ENCODE measurements at places on chromosomes 3 and 15.
A peak's percentile ranks its signal among the peaks of the same experiment; 100 is the strongest.

DNA sequence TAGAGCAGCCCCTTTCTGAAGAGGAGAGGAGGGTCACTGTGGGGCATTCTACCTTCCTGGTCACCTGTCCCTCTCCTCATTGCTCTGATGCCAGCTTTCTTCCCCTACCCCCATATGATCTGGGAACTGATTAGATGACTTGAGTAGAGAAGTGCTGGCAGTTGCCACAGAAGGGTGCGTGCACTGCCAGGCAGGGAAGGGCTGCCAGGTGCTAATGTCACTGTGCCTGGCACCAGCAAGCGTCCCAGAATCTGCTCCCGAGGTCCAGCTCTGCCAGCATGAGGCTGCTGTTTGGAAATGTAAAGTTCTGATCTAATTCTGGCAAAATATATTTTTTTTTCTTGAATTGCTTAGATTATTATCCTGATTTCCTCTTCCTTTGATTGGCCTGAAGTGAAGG, 52.8 kb downstream of the PPM1L start:
- no peak for DNase-seq

GRCh38 chr3:146575636-146576035, 29.5 kb downstream of the PLSCR5 start:
- no peak for DNase-seq

GRCh38 chr3:133930341-133930933, 34.8 kb upstream of the RAB6B start:
- DNase-seq, result no peak

DNA sequence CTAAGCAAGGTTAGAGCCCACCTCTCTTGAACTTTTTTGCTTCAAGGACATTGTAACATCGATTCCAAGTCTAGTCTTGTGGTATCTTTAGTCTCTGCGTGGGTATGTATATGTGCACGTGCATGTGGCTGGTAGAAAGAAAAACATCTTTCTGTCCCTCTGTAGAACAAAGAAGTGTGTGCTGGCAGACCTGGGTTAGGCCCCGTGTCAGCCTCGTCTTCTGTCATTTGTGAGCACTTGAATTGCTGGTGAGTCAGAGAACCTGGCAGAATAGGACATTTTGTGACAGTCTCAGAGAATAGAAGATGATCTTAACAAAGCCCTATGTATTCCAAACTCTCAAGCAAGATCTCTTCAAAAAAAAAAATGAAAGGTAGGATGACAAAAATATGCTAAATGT, 102.2 kb upstream of the ATP10A start:
- no peak for DNase-seq

- no peak for DNase-seq
Measured at GRCh38 chr3:11568503-11569155, 75.1 kb downstream of the VGLL4 start.

GRCh38 chr3:87062685-87063084, 71.7 kb upstream of the VGLL3 start:
- no peak for DNase-seq

- DNase-seq, result peak; percentile 36
Measured at GRCh38 chr3:46812237-46812791, 50.9 kb downstream of the MYL3 start.

DNA sequence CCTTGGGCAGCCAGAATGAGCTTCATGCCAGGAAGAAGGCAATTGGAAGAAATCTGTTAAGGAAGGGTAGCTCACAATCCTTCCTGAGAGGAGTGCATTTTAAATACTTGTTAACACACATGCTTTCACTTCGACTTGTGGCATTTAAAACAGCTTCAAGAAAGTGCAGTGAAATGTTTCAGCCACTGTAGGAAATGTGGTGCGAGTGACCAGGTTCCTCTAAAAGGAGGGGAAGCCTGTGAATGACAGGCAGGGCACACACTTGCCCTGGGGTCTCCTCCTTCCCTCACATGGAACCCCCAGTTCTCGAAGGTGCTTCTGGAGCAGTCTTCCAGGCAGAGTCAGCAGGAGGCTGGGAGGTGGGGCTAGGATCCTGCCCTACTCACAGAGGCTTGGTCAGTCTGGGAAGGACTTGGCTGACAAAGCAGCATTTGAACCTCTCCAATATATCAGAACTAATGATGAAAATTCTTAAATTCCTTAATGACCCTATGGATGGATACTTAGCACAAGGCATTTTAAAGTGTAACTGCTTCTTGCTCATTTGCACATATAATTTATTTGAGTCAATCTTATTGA, 358.6 kb downstream of the CHST2 start:
- no peak for DNase-seq

DNA sequence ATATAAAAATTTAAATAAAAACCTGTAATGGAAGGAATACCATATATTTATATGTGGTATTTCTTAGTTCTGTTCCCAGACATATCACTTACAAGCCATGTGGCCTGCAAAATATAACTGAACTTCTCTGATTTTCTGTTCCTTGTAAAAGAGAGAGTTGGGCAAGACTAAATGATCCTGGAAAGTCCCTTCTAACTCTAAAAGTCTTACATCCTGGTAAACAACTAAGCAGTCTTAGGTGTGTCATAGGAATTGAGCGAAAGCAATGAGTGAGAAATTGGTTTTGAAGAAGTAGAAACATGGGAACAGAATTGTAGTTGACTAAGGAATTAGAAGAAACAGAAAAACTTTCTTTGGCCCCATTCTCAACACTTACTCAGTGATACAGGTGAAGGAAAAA, 25.3 kb upstream of the IL20RB start:
- no peak for DNase-seq

DNA sequence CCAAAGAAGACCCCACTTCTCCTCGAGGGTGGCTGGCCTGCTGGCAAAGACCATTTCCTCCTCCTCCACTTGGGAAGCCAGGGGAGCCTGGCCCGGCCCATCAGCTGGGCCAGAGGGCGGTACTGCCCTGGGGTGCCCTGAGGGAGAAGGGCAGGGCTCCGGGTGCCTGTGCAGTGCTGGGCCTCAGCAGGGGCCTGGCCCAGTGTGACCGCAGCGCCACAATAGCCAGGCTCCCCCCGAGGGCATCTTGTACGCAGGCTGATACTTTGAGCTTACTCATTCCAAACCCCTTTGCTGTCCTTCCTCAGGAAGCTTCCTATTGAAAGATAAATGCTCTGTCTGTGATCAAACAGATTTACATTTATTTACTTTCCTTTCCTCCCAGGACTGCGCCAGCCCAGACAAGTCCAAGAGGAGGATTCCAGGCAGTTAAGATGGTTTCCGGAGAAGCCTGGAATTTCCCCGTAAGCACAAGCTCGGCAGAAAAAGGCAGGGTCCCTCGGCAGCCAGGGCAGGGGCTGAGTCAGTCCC, 240.1 kb downstream of the XXYLT1 start:
- no peak for DNase-seq

GRCh38 chr3:78906245-78906644, 861.6 kb downstream of the ROBO1 start:
- DNase-seq, result no peak

DNA sequence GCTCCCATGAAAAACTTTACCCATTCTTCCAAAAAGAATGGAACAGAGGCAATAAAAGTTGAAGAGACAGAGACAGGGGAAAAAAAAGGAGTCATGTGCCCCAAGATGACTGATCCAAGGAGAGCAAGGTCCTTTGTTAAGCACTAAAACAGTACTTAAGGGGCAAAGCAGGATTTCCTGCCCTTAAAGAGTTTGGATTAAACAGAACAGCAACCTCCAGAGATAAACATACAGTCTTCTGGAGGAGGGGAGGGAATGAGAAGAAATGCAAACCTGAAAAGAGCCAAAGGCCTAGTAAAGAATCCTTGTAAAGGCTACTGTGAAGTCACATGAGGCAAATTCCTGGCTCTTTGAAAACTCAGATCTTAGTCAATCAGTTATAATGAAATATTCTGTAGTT, 38.2 kb downstream of the SHQ1 start:
- no peak for DNase-seq

GRCh38 chr3:168212664-168213285, 117.1 kb upstream of the GOLIM4 start:
- no peak for DNase-seq

GRCh38 chr15:43799945-43800285, at the start of gene SERINC4:
TSS of gene SERINC4 (minus strand) at chr15:43800220. CDS start at chr15:43799986, 234 bp downstream.
- no peak for DNase-seq

- DNase-seq, result no peak
Measured at GRCh38 chr3:42905740-42906069, 237 bp upstream of the ZNF662 start.

GRCh38 chr3:81823882-81824395, 62.5 kb upstream of the GBE1 start:
- DNase-seq, result no peak

GRCh38 chr3:123657568-123657967, 72.7 kb upstream of the HACD2 start:
- DNase-seq, result no peak

DNA sequence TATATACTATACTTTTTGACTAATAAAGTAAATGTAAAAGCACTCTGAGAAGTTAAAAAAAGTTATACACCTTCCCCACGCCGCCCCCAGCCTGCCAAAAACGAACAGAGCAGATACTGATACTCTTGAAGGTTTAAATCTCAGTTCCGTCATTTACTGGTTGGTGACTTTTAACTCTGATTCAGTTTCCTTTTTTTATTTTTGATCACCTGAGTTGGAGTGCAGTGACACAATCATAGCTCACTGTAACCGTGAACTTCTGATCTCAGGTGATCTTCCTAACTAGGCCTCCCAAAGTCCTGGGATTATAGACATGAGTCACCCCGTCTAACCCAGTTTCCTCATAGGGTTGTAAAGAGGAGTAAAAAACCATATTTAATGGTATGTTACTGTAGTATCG, 3.3 kb upstream of the TIPIN start:
- DNase-seq, result no peak

DNA sequence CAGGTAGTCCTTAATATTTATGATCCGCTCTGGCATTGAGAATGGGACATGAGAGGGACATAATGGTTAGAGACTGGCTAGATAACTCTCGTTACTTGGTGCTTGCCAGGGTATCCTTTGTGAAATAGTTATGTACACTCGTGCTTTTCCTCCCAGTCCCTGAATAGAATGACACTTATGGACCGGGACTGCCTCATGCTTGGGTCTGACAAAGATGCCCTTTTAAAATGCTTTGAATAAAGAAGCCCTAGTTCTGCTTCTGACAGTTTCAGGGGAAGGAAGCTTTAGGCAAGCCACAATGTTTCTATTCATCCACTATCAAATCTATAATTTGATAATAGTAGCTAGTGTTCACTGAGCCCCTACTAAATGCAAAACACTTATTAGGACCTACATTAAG, 29.4 kb downstream of the POLR2M start:
- DNase-seq, result no peak

DNA sequence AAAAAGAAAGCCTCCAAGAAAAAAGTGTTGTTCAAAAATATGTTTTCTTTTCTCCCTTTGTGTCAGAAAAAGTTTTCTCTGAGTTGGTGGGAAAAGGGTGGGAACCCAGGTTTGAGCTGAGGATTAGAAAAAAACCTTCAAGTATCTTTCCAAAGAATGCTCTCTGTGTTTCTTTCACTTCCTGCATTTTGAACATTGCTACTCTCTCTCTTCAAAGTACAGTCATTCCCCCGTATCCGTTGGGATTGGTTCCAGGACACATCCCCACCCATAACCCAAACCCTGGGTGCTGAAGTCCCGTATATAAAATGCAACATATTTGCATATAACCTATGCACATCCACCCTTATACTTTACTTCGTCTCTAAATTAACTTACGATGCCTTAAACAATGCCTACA, 139.6 kb downstream of the TMCO5A start:
- DNase-seq, result no peak

DNA sequence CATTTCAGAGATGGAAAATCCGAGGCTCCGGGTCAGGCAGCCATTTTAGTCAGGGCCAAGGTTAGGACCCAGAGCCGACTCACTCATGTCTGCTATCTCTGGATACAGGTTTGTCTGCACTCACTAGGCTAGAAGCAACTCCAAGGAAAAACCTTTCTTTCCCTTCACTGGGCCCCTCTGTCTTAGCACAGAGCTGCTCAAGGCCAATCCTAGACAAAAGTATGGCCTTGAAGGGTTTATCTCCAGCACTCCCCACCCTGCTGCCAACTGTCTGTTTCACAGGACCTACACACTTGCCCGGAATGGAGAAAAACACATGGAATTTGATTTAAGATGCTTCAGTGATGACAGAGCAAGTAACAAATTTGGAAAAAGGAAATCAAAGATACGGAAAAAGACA, 25.6 kb downstream of the ACAN start:
- no peak for DNase-seq

DNA sequence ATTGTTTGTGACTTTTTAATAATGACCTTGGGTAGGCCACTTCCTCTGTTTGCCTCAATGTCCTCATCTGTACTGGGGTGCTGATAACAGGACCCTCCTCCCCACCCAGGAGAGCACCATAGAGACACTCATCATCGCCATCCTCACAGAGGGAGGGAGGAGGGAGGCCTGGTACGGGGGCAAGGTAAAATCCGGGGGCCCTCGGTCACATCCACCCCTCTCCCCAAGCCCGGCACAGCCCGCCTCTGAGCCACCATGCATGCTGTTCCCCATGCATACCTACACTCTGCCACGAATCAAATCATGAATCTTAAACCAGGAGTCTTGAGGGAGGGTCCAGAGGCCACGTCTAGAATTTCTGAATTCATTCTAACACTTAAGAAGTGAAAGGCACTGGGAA, 74.9 kb upstream of the IQSEC1 start:
- no peak for DNase-seq

DNA sequence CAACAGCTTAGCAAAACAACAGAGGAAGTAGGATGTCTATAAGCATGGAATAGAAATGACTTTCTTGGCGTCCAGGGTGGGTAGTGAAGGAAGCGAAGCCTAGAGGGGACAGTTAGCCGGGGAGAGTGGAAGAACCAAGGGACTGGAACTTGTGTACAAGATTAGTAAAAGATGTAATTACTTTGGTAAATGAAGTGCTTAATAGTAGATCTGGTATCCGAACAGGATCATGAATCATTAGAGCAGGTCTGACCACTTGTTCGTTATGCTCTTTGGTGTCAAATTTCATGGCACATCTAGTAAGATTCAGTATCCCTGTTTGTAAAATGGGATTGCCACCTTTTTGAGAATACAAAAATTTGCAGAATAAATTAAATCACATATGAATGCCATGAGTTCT, 112.5 kb upstream of the MLF1 start:
- no peak for DNase-seq

- no peak for DNase-seq
Measured at GRCh38 chr15:50463423-50464358, 39.5 kb downstream of the USP8 start.

DNA sequence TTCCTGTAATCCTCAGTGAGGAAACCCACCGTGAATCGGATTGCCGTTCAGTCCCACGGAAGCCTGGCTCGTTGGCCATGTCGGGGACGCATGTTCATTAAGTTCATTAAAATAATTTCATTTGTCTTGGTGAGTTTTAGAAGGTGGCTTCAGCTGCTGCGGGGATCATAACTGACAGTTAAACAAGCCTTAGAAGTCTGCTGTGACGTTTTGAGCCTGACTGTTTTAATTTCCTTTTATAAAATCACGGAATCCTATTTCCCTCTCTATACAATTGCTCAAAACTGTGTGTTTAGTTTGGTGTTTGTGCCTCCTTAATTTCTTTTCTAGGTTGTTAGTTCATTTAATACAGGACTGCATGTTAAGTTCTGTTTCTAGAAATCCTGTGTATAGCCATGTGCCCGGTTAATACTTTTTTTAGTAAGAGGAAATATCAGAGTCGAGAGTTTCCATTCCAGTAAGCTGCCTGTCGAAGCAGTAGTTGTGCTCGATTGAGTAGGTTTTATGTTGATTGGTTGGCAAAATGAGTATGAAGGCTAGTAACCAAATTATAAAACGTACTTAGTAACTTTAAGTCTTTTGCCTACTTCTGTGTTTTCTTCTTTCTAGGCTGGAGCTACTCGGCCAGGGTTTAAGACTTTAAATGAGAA, 705 bp downstream of the NIPA2 start:
- no peak for DNase-seq

GRCh38 chr15:56781666-56782065, 48.4 kb upstream of the ZNF280D start:
- DNase-seq, result no peak

- no peak for DNase-seq
Measured at GRCh38 chr3:60528651-60529050, 722.6 kb downstream of the FHIT start.

All from activated T-helper 1 cell treated with anti-CD3 and anti-CD28 coated beads, Interleukin-2, amount 50 U/mL, for 16 hours (primary cell).